ENCODE measurements at places on chromosomes 16 and 17.

- no peak for DNase-seq
Observed at GRCh38 chr16:47028767-47029377, 55.4 kb upstream of the DNAJA2 start.

- DNase-seq, result no peak
Observed at GRCh38 chr17:54117452-54117851, 294.7 kb downstream of the KIF2B start.

DNA sequence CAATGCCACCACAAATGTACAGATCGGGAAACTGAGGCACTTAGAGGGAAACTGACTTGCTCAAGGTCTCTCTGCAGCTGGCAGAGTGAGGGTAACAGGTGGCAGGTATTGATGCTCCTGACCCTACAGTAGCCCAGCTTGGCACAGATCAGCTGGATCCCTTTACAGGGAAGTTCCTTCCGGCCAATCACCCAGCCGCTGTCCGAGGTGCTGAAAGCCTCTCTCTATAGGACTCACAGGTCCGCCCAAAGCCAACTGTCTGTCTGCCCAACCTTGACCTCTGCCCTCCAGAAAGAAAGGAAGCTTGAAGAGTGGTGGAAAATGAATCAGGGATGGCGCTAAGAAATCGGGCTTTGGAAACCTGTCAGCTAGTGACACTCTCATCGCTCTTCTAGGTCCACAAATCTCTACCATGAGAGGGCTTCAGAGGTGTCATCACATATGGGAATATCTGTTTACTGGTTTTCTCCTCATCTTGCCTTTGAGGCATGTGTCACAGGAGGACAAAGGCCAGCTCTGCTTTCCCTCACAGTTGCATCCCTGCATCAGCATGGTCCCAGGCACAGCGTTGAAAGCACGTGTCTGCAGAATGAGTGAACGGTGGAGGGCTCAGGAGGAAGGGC lies 246.2 kb downstream of the KATNIP start:
- DNase-seq, result peak; percentile 16

DNA sequence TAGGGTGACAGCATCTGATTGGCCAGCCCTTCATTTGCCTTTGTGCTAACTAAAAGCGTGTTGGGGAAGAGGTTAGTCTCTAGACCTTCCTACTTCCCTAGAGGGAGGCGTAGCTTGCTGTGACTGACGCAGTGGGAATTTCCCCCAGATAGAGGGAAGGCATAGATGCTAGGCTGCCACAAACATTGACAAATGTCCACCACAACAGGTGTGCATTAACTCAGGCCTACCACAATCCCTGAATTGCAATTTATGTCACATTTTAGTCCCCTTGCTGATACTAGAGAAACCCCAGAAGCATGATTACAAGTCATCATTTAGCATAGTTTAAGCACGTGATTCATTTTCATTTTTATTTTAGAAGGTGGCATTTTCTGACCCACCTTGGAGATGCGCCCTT lies 76.3 kb upstream of the WSB1 start:
- DNase-seq, result no peak

DNA sequence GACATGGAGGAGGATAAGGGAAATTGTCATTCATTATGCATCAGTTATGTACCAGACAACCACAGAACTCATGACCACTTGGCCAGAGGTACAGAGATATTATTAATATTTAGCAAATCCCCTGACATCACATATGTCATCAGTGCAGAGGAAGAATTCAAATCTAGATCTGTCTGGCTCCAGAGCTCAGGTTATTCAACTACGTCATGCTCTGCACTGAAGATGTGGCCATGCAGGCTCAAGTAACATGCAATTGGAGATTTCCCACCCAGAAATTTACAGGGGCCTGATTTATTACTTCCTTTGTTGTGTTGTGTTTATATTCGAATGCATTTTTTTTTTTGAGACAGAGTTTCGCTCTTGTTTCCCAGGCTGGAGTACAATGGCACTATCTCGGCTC lies 224.3 kb downstream of the HS3ST4 start:
- DNase-seq, result no peak

GRCh38 chr16:35377142-35377541 lies 1917.7 kb downstream of the TP53TG3F start:
- no peak for DNase-seq

DNA sequence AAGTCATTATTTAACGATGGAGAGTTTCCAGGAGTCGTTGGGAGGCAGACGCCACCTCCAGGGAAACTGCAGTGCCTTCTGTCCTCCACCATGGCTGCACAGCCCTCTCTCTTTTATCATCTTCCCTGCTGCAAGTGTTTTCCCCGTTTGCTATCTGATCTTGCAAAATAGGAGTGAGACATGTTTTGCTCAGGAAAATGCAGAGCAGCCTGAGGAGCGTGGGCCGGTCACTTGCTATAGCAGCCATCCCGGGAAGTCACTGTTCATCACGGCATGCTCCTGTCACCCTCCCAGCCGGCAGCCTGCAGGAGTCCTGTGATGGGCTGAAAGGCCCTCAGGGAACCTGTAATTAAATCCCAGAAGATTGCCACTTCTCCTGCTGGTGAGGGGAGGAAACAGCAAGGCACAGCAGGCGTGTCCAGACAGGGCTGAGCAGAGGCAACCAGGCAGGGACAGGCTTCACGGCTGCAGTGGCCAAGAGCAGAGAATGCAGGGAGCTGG lies 143.1 kb downstream of the GSG1L start:
- no peak for DNase-seq

DNA sequence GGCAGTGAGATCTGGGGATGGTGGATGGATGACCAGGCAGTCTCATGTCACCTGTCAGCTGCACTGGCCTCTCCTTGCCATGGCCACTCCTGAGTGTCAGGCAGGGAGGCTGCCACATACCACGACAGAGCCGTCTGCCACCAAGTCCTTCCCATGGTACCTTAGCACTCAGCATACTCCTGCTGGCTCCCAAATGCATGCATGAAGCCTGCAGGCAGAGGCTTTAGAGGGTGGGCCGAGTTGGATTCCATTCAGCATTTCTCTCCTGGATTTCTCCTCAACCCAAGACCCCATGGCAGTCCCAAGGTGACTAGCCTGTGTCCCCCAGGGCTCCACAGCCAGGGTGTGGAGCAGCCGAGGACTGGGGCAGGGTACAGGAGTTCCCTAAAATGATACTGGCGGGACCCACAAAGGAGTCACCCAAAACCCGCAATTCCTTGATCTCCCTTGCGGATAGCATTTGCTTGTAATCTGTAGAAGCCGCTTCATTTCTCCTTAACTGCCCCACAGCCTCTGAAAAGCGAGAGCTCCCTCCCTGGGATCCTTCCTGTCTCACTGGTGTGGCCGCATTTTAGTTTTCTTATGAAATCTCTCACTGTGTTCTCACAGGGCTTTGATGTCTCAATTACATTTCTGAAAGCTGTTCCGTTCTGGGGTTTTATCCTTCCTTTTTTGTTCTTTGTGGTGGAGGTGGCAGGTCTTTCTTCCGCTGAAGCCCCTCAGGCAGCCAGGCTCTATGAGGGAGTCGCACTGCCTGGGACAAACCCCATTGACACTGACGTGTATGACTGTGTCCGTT lies 141.4 kb downstream of the SOCS1 start:
- DNase-seq, result no peak

- DNase-seq, result no peak
Observed at GRCh38 chr16:54403580-54403979, 117.0 kb upstream of the IRX3 start.

GRCh38 chr16:87344931-87345631 lies 27.9 kb upstream of the C16orf95 start:
- DNase-seq, result peak; percentile 43

GRCh38 chr17:55332296-55333041 lies 67.7 kb downstream of the HLF start:
- DNase-seq, result no peak

DNA sequence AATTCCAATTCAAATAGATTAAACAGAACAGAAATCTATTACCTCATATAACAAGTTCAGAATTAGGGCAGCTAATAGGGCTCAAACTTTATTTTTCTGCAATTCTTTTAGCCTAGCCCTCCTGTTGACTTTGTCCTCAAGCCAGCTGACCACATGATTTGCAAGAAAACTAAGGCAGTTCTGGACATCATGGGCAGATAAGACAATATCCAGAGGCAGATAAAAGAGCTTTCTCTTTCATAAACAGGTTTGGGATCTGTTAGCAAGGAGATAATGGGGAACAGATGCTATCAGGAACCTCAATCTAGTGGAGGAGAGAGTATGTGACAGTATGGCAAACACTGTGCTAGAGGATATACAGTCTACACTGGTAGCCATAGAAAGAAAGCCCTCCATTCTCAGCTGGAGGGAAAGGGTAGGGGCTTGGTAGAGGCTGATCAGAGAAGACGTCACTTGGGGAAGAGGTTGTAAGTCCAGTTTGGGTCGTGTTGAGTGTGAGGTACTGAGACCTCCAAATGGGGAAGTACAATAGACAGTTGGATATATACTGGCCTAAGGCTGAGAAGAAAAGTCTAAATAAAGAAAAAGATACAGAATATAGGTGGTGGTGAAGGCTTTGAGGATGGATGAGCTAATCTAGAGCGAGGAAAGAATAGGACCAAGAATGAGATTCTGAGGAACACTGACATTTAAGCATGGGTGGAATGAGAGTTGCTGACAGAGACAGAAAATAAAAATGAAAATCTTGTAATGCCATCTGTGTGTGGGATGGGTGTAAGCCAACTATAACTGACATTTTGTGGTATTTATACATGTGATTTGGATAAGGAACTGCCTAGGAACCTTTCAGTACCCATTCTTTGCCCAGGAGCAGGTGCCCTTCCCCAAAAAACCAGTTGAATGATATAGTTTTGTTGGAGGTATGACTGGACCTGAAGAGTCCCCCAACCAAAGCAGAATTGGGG lies 67.4 kb downstream of the CYB561 start:
- DNase-seq, result no peak

DNA sequence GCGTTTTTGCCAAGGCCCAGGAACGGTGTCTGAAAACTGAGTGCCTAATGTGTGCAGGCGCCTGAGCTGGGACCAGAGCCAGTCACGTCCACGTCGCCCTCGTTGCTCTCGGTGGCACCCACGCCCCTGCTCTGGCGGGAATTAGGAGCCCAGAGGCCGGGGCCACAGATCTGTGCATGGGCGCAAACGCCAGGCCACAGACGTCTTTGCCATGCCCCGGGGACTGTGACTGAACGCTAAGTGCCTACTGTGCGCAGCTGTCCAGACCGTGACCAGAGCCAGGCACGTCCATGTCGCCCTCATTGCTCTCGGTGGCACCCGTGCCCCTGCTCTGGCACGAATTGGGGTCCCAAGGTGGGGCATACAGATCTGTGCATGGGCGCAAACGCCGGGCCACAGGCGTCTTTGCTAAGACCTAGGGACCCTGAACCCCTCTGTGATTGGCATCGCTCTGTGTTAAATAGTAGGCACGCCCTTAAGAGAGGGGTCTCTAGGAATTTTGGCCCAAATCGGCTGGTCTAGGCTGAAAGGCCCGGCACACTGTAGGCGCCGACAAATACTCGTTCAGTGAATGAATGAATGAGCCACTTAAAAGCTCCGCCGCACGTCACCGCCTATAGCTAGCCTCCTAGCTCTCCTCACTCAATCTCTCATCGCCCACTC lies 827 bp upstream of the UBALD1 start:
- DNase-seq, result peak; percentile 15

DNA sequence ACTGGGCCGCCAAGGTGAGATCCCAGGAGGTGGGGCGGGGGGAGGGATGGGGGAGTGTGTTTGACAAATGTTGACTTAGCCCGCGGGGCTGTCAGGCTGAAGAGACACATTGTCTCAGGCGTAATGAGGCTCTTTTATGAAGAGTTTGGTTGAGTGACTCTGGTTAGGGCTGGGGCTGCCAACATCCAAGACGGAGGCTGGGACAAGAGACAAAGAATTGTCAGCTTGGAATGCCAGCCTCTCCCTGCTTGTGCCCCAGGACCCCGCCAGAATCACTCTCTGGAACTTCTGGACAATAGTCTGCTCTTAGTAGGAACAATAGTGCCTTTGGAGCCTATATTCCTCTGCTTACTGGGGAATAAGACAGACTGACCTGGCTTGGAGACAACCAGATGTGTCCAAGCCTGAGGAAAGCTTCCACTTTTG lies 24.0 kb downstream of the PCTP start:
- no peak for DNase-seq

DNA sequence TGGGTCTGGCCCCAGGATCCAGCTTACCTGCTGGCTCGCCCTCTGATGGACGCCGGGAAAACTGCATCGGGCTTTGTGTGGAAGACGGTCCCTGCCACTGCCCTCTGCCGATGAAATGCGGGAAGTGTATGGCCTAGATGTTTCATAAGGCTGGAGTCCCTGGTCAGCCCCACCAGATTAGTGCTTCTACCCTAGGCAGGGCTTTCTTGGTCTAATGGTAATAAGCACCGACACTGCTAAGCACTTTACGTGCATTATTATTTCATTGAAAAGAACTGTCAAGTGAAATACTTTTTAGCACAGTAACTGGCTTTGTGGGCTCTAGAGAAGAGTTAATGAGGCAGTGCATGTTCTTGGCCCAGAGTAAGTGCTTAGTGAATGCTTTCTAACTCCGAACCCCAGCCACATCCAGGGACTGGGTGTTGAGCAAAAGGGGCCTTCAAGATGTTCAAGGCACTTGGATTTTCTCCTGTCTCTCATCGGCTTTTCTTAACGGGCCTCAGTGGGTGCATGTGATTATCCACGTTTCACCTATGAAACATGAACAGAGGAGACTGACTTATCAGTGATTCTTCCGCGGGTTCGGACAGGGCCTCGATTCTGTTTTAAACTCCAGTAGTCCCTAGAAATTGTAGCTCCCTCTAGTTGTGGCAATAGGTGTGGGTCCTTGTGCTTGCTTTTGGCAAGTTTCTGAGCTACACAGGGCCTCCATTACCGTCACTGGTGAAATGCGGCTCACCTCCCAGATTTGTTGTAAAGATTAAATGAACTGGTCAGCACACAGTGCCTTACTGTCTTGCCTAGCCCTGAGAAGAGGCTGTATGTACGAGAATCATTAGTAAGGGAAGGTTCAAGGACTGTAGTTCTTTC lies 6.6 kb downstream of the TRAF4 start:
- DNase-seq, result peak; percentile 82

GRCh38 chr16:74742051-74742481 lies 32.6 kb downstream of the FA2H start:
- no peak for DNase-seq

DNA sequence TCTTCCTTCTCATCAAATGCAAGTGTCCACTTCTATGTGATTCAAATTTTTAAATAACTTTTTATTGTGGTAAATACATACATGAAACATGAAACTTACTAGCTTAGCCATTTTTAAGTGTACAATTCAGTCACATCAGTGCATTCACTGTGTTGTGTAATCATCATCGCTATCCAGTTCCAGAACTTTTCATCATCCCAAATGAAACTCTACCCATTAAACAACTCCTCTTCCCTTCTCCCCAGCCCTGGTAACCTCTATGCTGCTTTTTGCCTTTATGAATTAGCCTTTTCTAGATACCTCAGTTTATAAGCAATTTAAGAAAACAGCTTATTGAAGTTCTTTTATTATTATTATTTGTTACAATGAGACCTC lies 41.1 kb upstream of the IL34 start:
- no peak for DNase-seq
